RPMI8226 (cell line): ENCODE measurements at places on chromosomes 4 and X.

DNA sequence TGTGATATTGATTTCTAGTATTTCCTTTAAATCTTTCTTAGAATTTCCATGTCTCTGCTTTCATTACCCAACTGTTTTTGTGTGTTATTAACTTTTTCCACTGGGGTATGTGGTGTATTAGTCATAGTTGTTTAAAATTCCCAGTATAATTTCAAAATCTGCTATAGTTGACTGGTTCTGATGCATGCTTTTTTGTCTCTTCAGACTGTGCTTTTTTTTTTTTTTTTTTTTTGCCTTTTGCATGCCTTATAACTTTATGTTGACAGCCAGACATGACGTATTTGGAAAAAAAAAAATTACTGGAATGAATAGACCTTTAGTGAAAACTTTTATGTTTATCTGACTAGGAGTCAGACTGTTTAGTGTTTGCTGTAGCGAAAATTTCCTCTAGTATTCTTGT is 580.4 kb downstream of the ANKRD50 start:
- no peak for DNase-seq

GRCh38 chr4:47315346-47315745 is 148.2 kb downstream of the COMMD8 start:
- no peak for DNase-seq

DNA sequence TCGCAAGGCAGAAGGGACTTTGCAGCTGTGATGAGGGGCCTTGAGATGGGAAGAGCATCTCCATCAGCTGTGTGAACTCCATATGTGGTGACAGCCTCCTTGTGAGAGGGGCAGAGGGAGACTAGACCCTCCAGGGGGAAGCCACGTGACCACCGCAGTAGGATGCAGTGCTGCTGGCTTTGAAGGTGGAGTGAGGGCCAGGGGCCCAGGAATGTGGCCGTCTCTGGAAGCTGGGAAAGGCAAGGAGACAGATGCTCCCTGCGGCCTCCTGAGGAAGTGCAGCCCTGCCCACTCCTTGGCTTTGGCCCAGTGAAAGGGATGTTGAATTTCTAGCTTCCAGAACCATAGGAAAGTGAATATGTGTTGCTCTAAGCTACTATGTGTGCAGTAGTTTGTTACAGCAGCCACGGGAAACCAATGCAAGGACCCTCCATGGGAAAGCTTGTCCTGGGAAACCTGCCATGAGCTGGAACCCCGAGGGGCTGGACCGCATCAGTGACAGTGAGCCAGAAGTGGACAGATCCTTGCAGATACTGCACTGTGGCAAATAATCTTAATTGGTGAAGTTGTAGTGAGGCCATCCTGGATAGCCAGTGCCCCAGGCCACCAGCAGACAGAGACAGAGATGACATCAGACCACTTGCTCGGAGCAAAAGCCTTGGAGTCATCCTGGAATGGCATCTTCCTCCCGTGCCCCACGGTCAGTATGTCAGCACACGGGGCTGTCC is 35.4 kb upstream of the SORCS2 start:
- DNase-seq = no peak

DNA sequence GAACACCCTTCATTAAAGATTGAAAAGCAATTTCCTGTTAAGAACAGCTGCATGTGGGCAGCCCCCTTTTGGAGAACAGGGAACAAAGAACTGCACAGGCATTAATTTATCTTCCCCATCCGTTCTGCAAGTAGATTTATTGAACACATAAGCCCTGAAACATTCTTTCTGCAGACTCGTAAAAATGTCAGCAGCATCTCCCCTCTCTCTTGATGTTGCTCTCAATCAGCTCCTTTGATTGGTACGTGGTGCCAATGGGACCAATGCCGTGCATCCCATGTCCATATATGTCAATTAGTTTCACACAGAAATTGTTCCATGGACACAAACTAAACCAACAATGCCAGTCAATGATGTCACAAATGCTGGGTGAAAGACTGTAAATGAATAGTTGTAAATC is 228.5 kb upstream of the RASGEF1B start:
- DNase-seq = no peak

- no peak for DNase-seq
These were observed 253.7 kb upstream of the TAPT1 start for GRCh38 chr4:16480011-16480410.

GRCh38 chr4:64613046-64613445 is 203.8 kb upstream of the TECRL start:
- no peak for DNase-seq

- no peak for DNase-seq
These were observed 140.9 kb upstream of the HPGD start for GRCh38 chr4:174663216-174663615.

- no peak for DNase-seq
These were observed 281.4 kb downstream of the CAMK2D start for GRCh38 chr4:113480109-113480508.

DNA sequence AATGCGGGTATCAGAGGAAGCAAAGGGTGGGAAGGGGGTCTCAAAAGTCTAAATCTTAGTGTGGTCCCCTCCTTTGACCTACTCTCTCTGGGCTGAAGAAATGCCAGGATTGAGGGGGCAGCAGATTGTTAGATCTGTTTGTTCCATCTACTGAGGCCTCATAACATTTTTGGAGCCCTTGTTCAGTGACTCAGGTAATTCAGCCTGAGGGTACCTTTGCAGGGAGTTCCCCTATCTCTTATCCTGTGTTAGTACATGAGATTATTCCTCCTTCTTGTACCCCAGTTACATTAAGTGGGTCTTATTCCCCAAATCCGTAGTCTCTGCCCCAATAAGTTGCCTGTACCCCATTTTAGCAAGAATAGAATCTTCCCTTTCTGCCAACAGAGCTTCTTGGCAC is 79.0 kb downstream of the RTL9 start:
- no peak for DNase-seq

DNA sequence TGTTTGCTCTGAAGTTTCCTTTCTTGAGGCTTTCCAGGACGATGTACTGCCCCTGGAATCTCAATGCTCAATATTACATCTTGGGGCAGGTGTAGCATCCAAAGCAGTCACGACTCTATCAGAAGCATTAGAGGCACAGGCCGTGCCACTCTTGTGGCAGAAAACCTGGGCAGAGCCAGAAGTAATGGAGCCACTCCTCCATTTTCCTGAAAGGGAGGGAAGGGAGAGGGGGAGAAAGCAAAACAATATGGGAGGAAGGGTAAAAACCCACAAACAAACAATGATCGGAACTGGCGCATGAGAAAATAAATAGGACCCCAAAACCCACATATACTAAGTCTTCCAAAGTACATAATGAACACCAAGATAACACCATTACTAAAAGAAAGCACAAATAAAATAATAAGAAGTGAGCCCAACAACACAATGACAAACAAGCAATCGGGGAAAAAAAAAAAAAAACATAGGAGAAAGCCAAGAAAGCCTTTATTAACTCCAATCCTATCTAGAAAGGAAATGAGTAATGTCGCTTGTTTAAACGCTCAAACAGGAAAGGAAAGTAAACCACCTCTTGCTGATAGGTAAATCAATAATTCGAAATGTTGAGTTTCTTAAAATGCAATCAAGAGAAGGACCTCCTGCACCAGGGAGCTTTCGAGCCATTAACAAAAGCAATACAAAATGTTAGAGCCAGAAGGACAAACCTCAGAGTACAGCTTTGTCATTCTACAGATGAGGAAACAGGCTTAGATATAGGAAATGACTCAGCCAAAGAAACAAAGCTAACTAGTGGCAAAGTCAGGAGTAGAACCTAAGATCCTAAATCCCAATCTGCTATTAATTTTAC is 117.4 kb downstream of the ATRX start:
- no peak for DNase-seq

DNA sequence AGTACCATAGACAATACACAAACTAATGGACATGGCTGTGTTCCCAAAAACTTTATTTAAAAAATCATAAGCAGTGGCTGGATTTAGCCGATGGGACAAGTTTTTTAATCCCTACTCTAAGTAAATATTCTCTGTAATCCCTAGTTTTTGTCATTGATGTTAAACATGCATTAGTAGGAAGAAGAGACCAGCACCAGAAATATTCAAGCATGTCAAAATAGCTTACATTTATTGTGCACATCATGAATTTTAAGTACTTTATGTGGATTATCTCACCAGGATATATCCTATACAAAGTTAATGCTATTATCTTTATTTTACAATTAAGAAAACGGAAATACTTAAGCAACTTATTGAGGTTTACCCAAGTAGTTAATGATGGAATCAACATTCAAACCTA is 46.0 kb downstream of the HSPA4L start:
- DNase-seq = no peak

DNA sequence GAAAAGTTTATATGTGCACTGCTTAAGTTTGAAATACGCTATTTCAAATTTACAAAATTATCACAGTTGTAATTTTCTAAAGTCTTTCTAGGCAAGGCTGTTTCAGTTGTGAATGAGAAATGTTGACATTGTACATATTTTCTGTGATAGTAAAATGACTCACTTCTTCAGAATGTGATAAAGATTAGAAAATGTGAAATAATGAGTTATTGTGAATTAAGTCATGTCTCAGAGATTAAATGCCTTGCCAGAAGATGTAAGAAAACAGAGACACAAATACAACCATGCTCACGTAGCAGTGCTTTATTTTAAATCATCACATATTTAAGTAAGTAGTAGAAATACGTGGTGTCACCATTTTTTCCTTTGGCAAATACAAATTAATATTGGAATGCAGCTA is 768 bp downstream of the CLCN4 start:
- DNase-seq = no peak

DNA sequence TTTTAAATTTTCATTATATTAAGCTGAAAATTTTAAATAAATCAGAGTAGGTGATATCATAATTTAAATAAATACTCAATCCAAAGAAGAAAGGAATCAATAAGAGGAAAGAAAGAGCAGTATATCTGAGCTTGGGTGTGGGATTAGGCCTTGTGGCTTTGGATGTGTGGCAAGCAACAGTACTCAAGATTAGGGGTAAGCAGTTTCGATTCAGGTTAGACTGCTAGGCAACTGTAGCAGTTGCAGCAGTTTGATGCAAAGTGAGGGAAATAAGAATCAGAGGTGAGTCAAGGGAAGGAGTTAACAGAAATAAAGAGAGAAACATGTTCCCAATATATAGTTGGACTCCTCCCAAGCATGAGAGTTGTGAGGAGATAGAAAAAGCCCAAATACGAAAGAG is 599.6 kb upstream of the KLHL4 start:
- DNase-seq = no peak
